Head of caudate nucleus (tissue), 42 donors: ENCODE measurements at places on chromosomes 16 and 17.
A peak's percentile ranks its signal among the peaks of the same experiment; 100 is the strongest.

GRCh38 chr17:45940293-45940692, 45.9 kb downstream of the MAPT start:
- no peak for DNase-seq

- no peak for DNase-seq
Measured at GRCh38 chr17:44002141-44002848, 2.1 kb upstream of the NAGS start.

DNA sequence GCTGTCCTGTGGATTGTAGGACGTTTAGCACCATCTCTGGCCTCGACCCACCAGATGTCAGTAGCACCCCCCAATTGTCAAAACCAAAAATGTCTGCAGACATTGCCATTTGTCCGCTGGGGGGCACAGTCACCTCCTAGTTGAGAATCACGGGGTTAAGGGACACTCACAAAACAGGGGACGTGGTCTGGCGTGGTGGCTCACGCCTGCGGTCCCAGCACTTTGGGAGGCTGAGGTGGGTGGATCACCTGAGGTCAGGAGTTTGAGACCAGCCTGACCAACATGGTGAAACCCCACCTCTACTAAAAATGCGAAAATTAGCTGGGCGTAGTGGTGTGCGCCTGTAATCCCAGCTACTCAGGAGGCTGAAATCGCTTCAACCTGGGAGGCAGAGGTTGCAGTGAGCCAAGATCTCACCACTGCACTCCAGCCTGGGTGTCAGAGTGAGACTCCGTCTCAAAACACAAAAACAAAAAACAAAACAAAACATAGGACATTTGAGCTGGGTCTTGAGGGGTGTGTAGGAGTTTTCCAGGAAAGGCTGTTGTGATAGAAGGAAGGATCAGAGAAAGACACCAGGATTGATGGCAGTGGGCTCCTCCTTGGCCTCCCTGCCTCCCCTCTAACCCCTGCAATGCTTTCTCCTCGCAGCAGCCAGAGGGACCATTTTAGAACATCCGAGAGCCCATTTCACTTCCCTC, 171.8 kb upstream of the GSE1 start:
- no peak for DNase-seq

GRCh38 chr17:35766903-35767510, 6.3 kb downstream of the C17orf50 start:
- peak; percentile 47 for DNase-seq

DNA sequence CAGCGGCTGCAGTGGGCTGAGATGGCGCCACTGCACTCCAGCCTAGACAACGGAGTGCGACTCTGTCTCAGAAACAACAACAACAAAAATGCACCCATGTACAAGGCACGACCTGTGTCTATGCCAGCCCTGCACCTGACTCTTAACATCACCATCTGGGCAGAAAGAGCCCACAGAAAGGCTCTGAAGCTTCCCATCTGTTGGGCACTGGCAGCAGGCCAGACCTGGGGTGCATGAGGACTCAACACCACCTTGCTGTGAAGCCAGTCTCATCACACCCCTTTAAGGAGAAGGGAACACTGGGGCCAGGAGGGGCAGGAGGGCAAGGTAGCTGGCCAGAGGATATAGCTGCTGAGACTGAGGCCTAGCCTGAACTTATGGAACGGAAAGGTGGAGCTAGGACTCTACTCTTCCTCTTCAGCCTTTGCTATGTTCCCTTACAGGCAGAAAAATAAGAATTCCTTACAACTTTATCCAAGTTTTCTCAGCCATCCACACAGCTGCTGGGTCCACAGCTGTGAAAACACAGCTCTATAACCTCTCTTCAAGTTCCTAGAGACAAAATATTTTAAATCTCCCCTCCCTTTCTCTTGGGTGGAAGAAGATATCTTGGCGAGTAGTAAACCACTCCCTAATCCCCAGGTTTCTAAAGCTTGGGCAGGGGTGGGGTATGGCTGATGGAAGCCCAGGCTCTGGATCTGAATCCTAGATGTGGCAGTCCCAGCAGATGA, 2.8 kb downstream of the ELOB start:
- no peak for DNase-seq

- no peak for DNase-seq
Measured at GRCh38 chr17:69869667-69870066, 205.4 kb upstream of the KCNJ16 start.

DNA sequence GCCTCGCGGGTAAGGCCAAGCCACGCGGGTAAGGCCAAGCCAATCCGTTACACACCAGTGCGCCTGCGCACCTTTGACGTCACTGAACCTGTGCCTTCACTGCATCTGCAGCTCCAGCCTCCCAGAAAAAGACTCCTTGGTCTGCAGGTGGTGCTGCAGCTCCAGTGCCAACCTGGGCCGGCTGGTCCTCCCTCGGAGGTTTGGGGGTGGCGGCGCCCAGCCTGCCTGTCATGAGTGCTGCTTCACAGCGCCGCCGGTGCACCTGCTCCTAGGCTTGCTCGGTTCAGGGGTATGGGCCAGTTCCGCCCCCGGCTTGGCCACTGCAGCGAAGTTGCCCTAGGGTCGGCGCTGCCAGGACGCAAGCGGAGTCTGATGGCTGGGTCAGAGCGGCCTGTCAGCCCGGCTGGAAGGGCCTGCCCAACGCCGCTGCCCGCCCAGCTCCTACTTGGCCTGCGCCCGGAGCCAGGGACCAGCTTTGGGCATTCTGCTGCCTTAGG, 146.6 kb downstream of the USP22 start:
- peak; percentile 83 for DNase-seq

DNA sequence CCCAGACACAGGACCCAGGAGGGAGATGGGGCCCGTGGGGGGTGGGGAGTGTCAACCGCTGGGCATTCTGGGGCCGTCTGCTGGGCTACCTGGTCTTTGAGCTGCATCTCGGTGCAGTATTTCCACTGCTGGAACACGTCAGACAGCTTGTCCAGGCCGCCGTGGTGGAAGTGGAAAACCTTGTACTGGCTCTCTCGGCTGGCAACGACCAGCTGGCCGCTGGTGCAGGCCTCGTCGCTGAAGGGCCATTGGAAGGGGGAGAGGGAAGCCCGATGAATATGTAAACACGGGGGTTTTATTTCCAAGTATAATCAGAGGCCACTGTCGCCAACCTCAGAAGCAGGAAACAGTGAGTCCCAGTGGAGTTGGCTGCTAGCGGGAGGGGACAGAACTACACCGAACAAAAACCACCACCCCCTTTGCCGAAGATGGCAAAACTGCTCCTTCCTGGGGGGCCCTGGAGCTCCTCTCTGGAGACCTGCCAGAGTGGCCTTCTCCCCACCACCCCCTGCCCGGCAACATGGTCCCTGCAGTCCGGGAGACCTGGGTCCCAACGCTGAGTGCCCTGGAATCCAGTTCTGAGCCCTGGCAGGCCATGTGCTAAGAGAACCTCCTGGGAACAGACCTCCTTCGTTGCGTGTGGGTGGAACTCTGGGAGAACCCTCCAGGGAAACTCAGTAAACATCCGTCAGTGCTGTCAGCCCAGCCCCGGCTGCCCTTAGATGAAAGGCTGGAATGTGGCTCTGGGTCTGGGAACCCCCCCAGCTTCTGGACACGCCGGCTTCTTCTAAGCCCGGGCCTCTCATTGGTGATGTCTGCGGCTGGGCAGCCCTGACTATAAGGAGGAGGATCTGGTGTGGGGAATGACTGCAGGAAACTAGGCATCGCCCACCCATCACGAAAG, 84.1 kb downstream of the TBC1D16 start:
- peak; percentile 76 for DNase-seq

- no peak for DNase-seq
Measured at GRCh38 chr17:56845934-56846333, 12.0 kb downstream of the DGKE start.

GRCh38 chr16:54744998-54745397, 185.7 kb upstream of the IRX5 start:
- DNase-seq = no peak

DNA sequence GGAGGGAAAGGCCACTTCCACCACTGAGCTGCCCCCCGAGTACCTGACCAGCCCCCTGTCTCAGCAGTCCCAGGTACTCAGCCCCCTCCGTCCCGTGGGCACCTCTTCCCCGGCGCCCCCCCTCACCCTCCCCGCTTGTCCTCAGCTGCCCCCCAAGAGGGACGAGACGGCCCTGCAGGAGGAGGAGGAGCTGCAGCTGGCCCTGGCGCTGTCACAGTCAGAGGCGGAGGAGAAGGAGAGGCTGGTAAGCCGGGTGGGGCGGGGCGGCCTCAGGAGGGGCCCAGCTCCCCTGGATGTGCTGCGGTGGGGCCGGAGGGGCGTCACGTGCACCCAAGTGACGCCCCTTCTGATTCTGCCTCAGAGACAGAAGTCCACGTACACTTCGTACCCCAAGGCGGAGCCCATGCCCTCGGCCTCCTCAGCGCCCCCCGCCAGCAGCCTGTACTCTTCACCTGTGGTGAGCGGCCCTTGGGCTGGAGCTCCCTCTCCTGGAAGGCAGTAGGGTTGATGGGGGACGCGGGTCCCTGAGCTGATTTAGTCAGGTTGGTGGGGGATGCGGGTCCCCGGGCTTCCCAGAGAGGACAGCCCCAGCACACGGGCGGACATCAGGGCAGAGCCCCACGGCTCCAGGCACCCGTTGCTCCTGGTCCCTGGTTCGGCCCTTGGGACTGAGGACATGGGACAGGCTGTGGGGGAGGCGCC, 9.5 kb upstream of the MRPL12 start:
- no peak for DNase-seq

GRCh38 chr17:82298538-82299421, 18.6 kb downstream of the CD7 start:
- no peak for DNase-seq

DNA sequence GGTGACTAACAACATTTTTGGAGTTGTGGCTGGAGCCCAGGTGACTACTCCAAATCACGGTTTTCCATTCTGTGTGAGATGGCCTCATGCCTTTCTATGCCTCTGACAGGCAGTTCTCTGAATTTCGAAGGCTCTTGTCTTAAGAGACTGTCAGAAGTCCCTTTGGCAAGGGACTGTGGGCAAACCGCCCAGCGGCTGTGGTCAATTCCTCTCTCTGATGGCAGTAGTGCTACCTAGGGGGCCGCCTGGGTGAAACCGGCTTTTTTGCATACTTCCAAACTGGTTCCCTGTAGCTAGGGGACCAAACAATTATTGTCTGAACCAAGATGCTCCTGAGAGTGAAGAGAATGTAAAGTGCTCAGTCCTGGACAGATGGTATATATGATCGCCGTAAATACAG, 86.3 kb downstream of the SDR42E1 start:
- no peak for DNase-seq

DNA sequence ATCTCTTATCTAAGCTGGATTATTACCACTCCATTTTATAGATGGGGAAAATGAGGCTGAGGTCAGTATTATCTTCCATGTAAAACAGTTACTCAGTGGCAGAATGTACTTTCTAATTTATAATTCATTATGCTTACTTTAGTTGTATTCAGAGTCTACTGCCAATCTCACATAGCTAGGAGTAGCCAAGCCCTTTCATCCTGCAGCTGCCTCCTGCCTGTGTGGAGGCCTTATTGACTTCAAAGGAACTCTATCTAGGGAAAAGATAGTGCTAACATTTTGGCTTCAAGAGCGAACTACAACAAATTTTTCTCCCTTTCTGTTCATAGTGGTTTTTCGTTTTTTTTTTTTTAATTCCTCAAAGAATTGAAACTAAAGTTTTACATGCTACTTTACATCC, 12.9 kb downstream of the RPGRIP1L start:
- DNase-seq = no peak

GRCh38 chr17:29059281-29059680, 16.3 kb downstream of the PIPOX start:
- DNase-seq = no peak

DNA sequence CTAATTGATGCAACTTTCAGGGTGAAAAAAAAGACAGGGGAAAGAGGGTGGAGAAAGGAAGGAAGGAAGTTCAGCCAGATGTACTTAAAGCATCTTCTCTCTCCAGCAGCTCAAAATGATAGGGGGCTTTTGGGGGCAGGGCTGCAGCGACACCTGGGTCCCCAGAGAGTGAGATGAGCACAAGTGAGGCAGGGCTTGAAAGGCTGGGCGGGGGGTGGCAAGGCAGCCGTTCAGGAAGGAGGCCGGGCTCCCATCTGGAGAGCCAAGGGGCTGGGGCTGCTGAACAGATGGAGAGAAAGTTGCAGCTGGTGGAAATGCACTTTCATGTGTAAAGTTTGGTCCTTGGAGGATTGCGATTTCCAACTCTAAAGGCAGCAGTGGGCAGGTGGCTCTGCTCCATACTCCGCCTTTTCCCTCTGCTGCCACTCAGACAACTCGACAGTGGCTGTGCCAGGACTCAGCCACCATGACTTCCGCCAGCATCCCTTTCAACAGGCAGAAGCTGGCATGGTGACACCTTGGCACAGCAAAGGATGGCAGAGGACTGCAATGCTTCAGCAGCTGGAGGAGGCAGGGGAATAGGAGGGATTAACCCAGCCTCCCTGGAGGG, 7.7 kb downstream of the SLC35B1 start:
- DNase-seq = peak; percentile 48

GRCh38 chr16:52997922-52998321, 54.8 kb downstream of the CHD9NB start:
- no peak for DNase-seq

DNA sequence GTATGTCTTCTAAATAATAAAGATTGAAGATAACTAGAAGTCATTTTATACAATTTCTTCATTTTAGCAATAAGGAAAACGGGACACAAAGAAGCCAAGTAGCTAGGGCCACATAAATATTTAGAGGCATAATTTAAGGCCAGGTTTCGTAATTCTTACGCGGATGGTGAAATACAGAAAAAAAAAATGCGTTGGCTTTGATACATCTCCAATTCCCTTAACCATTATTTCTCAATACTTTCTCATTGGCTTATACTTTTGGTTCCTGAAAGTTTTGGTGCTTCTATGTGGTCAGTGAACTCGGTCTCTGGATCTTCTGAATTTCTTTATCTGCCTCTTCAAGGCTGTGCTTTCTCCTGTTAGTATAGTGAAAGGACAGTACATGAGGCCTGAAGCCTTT, 888.1 kb downstream of the KCNJ2 start:
- DNase-seq = no peak

DNA sequence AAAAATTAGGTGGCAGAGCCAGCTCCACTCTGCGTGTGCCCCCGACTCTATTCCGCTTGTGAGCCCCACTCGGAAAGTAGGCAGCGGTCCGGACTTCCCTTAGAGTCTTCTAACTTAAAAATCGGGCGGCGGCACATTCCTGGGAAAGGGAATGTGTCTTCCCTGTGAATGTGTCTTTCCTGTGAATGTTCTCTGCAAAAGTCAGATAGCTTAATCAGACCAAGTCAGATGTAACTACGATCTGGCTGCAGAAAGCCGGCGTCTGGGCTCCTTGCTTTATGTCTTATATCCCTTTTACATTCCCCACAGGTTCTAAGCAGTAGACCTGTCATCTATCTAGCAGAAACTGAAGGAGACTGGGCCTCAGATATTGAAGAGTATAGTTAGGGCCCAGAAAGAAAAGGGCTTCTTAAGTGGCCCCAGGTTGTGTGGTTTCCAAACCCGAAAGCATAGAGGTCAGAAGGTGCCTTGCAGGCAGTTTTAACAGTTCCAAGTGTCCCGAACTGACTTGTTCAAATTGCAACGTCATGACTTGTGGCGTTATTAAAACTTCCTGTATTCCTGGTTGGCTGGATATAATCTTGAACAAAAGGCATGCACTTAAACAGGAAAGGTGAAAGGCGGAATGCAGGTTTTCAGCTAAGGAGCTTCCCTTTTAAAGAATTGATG, 601 bp downstream of the PHKB start:
- no peak for DNase-seq
